Right atrium auricular region (tissue), 2 donors: ENCODE measurements at places on chromosomes 13 and 19. TPM values are rescaled to one million over a fixed set of nuclear protein-coding genes. Genes with fewer than 3 reads are reported as not detected.

GRCh38 chr13:94351292-94351990 is 128.0 kb downstream of the DCT start:
- no peak for DNase-seq

The CCL25 gene
- not detected for total RNA-seq

DNA sequence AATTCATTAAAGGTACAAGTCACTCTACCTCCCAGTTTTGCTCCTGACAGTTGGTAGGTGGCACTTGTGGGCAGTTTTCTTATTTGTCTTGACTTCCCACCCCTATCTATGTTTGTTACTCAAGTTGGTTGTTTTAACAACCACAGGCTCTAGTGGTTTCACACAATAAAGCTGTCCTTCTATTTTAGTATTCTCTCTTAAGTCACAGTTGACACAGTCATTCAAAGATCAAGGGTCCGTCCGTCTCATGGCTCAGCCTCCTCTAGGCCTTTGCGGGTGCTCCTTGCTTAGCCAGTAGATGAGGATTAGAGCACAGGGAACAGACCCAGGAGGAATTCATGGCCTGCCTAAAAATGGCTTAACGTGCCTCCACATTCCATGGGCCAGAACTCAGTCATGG is 573.7 kb downstream of the IRS2 start:
- no peak for DNase-seq

DNA sequence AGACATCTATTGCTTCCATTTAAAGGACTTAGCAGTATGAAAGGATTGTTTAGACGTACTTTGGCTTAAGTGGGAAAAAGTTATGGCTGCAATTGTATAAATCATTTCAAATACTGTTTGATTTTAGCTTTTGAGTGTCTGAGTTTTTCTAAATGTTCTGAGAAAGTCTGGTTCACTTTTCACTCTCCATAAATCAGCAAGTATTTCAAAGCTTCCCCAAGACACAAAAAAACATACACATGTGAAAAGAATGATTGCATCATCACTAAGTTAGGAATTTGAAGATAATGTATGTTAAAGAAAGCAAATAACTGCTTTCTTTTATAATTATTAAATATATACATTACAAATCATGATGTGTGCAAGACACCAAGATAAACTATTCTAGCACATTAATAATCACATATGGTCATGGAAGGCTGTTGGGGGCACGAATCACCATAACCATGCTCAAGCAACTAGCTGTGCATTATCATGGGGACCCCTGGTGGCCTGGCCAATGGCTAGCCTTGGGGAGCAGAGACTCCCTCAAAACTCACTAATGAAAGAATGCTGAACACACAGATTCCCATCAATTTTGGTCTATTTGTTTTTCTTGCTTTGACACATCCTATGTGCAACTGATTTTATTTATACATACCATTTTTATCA is 111.1 kb downstream of the MIPEP start:
- DNase-seq, result no peak

GRCh38 chr13:55606045-55606665 is 1534.6 kb upstream of the PRR20A start:
- DNase-seq, result no peak

The SCN1B gene
- 57.3 TPM for total RNA-seq

The ZNF317 gene
- total RNA-seq, result 15.8 TPM

The RAB3A gene
- 8.6 TPM for total RNA-seq
